ENCODE measurements at places on chromosomes 7 and 10.

GRCh38 chr10:22606164-22606614, 108.2 kb downstream of the PIP4K2A start:
- no peak for DNase-seq

GRCh38 chr7:29946428-29947186, 43.0 kb downstream of the SCRN1 start:
- no peak for DNase-seq

DNA sequence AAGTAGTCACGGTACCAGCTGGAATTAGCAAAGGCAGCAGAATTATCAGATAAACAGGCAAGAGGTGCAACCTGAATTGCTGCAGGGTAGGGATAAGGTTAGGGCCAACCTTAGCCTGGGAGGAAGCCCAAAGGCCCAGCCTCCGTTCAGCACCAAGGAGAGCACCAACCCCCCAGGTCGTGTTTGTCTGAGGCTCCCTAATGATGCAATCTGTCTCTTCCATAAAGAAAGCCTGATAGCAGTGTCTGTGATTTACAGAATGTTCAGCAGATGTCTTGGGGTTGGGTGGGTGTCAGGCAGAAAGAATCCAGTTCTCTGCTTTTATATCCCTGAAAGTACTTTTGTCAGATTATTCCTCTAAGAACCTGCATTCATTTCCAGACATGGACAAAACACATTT, 328.4 kb upstream of the AOAH start:
- DNase-seq: peak; percentile 67

DNA sequence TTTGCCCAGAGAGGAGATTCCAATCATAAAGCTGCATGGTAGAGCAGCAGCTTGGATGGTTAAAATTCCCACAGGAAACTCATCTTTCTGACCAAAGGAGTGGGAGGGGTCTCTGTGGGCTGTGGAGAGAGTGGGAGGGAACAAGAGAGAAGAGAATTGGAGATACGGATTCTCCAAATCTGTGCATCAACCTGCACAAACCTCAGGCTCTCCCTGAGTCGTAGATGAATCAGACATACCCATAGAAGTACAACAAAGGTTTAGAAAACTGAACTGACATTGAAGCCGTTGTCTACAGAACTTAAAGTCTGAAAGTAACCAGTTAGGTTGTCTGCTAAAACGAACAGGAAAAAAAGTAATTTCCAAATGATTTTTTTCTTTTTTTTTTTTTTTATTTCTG, 41.9 kb downstream of the CYCS start:
- no peak for DNase-seq

GRCh38 chr7:83677180-83677866, 28.4 kb upstream of the SEMA3E start:
- DNase-seq: no peak

DNA sequence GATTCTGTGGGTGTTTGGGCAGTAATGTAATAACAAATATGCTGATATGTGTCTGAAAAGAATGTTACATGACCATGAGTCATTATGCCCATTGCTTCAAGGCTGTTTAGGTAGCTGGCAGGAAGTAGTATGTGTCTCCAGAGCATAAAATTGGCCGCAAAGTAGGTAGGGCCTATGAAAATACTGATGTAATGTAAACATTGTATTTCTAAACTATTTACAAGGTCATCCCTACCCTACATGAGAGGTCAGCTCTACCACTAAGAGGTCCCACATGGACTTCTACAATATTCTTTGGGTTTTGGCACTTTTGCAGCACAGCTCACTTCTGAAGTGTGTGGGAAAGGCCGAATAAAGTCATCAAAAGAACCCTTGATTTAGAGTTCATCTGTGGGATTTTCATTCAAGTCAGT, 301.9 kb downstream of the AHR start:
- DNase-seq: no peak

GRCh38 chr10:112855134-112855533, 94.9 kb upstream of the TCF7L2 start:
- no peak for DNase-seq

DNA sequence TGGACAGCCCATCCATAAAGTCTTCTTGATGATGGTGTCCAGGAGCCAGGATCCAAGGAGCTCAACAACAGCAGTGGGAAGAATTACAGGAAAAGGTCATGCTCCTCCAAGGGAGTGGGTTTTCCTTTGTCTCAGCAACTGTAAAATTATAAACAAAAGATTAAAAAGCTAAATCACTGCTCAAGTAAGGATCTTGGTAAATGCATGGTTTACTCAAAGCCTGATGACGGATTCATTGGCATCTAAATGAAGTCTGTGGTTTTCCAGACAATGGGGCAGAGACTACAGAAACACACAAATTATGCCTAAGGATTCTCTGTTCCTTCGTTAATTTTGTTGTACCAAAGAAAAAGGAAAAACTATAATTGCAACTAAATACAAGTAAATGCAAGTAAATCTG, 36.4 kb upstream of the DLX6 start:
- DNase-seq: no peak

DNA sequence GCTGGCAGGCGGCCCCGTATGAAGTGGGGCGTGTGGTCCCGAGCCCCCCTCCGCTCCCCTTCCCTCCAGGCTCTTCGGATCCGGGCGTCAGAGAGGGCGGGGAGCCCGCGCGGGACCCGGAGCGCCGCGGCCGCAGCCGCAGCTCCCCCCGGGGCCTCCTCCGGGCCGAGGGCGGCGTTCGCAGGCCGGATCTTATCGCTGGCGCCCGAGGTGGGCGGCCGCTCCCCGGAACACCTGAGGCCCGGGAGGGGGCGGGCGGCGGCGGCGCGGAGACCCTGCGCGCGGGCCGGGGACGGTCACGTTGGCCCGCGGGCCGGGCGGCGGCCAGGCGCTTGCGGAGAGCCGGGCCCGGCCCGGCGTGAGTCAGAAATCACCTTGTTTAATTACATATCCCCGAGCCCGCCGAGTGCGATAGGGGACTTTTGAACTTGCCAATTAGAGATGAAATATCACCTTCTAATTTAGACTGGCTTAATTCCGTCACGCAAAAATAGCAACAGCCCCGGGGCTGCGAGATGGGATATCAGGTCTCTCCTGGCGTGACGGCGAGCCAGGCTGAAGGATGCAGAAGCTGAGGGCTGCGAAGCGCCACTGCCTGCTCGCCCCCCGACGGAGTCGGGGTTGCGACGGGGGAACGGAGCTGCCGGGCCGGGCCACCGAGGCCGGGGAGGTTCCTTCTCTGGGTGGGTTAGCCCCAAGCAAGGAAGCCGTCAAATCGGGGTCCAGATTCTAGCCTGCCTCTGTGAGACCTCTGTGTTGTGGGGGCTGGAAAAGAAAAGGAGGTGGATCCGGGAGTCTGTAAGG, 43.4 kb downstream of the LDB3 start:
- peak; percentile 38 for DNase-seq

DNA sequence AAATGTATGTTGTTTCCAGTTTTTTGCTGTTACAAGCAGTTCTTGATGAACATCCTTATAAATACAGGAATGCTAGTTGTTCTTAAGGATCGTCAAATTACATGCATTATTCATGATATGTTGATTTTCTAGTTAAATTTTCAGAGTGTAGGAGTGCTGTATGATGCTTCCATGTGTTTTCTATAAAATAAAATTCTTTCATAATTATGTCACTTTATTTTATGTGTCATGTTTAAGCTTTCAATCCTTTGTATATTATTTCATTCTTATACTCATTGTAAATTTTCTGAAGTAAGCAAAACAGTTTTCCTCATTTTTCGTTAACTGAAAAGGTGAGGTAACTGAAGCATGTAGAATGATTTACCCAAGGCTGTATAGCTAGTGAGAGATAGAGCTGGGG, 16.8 kb upstream of the MYPN start:
- DNase-seq: no peak

GRCh38 chr7:768881-769504, 41.9 kb upstream of the PRKAR1B start:
- DNase-seq: peak; percentile 18

DNA sequence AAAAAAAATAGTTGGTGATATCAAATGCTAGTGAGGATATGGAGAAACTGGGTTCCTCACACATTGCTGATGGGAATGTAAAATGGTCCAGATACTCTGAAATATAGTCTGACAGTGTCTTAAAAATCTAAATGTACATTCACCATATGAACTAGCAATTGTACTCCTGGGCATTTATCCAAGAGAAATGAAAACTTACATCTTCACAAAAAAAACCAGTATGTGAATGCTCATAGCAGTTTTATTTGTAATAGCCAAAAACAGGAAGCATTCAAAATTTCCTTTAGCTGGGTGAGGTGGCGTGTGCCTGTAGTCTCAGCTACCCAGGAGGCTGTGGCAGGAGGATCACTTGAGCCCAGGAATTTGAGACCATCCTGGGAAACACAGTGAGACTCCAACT, 2.1 kb upstream of the SSC4D start:
- DNase-seq: no peak

DNA sequence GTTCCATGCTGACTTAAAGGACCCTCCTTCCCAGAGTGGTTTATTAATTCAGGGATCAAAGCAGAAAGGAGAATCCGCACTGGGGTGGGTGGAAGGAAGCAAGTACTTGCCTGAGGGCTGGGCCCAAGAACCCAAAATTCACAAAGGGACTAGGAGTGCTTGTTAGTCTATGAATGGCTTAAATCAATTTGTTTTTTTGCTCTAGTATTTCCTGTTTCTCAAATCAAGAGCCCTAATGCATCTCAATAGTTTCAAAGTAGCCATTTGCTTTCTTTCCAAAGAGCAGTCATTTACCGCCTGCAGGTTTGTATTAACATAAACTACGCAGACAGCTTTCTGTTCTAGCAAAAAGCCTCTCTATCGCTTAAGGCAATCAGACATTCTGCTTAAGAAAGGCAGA, 44.2 kb upstream of the SLC35G1 start:
- no peak for DNase-seq

DNA sequence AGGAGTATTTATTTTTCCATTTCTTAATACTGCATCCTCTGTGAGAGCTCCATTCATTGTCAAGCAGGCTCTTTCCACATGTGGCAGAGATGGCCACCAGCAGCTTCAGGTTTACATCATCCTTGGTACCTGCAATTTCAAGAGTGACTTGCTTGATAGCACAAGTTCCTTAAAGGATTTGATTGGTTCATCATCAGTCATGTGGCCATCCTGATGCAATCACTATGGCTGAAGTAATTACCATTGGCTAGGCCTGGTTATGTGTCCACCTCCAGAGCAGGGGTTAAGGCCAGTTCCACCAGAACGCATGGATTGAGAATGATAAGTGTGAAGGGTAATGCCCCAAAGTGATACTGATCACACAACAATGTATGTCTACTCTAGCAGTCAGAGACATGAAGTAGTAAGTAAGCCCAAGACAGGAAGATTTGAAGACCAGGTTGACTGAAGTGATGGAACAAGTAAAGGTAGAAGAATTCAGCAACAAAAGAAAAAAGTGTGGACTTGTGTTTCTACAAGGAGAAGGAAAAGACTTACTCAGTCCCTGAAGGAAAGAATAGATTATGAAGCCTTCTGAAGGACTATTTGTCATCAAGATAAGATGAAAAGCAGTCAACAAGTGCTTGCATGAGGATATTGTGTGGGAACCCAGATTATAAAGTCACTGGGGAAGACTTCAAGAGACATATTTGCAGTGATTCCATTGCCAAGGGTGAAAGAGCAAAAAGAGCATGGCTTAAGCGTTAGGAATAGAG, 26.4 kb upstream of the PRKAR2B start:
- no peak for DNase-seq

GRCh38 chr7:151825721-151826120, 51.2 kb downstream of the PRKAG2 start:
- DNase-seq: no peak

GRCh38 chr10:111137587-111137986, 60.8 kb downstream of the ADRA2A start:
- DNase-seq: no peak

DNA sequence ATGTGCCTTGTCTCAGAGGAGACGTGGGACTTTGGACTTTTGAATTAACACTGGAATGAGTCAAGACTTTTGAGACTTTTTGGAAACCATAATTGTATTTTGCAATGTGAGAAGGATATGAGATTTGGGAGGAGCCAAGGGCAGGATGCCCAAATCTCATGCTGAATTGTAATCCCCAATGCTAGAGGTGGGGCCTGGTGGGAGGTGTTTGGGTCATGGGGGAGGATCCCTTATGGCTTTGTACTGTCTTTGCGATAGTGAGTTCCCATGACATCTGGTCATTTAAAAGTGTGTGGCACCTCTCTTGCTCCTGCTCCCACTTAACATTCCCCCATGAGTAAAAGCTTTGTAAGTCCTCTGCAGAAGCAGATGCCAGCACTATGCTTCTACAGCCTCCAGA, 39.2 kb downstream of the DNAJC9 start:
- no peak for DNase-seq

GRCh38 chr10:124486635-124487034, 25.0 kb downstream of the LHPP start:
- DNase-seq: no peak

- DNase-seq: no peak
Observed at GRCh38 chr10:80462981-80463741, 9.1 kb downstream of the TSPAN14 start.

DNA sequence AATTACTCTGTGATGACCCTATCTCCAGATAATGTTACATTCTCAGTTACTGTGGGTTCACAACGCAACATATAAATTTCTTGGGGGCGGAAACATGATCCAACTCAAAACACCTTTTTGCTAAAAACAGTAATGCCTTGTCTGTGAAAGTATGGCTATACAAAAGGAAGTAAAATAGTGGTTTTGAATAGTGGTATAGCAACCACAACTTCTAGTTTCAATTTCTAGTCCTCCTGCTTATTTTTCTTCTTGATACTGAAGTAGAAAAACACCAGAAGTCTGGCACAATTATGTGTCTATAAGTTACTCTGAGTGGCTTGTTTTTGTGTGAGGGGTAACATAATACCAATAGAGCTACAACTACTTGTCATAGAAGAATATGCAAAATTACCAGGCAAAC, 21.5 kb upstream of the ZNF800 start:
- DNase-seq: no peak

DNA sequence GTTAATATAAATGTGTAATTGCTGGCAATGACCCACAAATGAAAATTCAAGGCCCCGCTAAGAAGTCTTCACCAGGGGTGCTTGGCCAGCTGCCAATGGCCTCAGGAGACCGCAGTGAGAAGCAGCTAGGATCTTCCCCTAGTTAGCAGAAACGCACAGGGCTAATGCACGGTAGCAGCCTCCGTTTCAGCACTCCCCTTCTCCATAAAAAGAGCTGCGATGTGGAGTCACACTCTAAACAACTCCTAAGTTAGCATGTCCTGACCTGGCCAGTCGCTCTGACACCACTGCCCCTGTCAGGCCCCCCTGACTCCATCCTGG, 139.0 kb downstream of the SEPTIN14 start:
- no peak for DNase-seq

- no peak for DNase-seq
Observed at GRCh38 chr10:110057456-110057855, 49.7 kb downstream of the ADD3 start.

GRCh38 chr10:21199501-21199900, 302.4 kb upstream of the NEBL start:
- DNase-seq: no peak
